ENCODE measurements at places on chromosomes 16 and 17.

- DNase-seq: no peak
Observed at GRCh38 chr17:78294776-78295175, 63.3 kb downstream of the TMEM235 start.

DNA sequence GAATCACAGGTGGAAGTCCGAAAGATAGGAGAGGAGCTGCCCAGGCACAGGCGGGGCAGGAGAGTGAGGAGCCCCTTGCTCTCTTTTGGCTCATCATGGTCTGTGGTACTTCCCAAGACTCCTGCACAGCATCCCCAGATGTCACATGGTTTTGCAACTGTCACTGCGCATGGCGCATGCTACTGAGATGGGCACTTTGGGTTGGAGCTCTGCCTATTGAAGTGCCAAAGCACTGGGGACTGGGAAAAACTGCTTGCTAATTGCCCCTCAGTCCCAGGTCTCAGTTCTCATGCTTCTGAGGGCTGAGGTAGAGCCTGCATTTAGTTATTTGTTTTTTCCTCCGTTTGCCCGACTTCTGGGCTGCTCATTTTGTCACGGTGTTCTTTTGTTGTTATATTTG is 156.8 kb upstream of the CDH13 start:
- DNase-seq: no peak

- peak; percentile 34 for DNase-seq
Observed at GRCh38 chr17:58303971-58304749, 23.4 kb upstream of the MPO start.

GRCh38 chr16:2720064-2720457 is at the start of gene PRSS27:
PRSS27 (minus strand) TSS chr16:2720224; CDS start chr16:2720160, 64 bp downstream.
- DNase-seq: no peak

DNA sequence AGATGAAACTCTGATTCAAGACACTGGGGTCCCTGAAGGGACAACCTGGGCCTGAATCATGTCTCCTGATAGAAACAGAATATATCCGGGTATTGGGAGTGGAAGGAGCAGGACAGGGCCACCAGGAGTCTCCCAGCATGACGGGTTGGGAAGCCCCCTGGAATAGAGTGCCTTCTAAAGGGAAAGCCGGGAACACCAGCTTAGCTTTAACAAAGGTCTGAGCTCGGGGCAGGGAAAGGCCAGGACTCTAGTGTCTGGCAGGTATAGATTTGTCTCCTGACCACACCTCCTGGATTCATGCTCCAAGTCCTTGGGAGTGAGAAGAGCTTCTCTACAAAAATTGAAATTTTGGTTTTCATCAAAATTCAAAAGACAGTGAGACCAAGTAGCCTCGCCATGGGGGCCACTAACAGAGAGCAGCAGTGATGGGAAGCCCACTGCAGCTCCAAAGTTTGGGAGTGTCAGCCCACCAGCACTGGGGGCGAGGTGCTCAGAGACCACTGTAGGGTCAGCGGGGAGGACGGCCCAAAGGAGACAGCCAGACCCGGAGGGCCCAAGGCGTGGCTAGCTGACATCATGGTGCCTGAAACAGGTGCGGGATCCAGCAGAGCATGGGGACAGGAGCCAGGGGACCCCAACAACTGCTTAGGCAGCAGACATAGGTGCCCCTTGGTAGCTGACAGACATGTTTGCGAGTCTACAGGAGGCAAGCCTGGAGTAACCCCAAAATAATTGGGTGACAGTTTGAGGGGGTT is 81.0 kb downstream of the C16orf78 start:
- no peak for DNase-seq

DNA sequence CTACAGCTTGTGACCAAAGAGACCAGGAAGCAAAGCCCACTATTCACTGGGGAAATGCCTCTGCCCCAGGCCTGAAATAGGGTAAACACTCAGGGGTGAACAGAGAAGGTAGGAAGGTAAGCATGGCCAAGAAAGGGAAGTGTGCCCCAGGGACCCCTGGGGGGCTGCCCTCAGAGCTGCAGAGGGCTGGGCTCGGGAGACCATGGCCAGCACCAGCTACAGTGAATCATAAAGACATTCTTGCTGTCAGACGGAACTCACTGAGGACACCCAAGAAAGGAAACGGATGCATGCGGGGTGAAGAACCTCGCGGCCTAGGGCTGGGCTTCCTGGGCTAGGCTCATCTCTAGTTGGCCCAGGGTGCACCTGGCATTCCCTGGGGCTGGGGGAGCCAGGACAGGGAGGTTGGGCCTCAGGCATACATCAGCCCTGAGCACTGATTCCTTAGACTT is 9.6 kb downstream of the HIC1 start:
- DNase-seq: no peak

DNA sequence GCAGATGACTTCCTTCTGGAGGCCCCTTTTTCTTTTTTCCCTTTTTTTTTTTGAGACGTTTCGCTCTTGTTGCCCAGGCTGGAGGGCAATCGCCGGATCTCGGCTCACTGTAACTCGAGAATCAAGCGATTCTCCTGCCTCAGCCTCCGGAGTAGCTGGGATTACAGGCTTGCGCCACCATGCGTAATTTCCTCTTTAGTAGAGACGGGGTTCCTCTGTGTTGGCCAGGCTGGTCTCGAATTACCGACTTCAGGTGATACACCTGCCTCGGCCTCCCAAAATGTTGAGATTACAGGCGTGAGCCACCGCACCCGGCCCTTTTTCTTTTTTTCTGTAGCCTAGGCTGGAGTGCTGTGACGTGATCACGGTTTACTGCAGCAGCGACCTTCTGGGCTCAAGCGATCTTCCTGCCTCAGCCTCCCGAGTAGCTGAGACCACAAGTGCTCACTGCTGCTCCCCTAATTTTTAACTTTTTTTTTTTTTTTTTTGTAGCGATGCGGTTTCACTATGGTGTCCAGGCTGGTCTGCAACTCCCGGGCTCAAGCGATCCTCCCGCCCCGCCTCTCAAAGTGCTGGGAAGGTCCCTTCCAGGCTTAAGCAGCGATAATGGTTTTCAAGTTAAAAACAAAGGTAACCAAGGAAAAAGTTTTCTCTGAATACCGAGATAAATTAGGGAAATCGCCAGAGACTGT is 956 bp upstream of the IST1 start:
- no peak for DNase-seq

- DNase-seq: no peak
Observed at GRCh38 chr16:85052536-85052935, 24.9 kb downstream of the KIAA0513 start.

GRCh38 chr17:64772845-64773299 is 110.8 kb upstream of the SMURF2 start:
- no peak for DNase-seq

DNA sequence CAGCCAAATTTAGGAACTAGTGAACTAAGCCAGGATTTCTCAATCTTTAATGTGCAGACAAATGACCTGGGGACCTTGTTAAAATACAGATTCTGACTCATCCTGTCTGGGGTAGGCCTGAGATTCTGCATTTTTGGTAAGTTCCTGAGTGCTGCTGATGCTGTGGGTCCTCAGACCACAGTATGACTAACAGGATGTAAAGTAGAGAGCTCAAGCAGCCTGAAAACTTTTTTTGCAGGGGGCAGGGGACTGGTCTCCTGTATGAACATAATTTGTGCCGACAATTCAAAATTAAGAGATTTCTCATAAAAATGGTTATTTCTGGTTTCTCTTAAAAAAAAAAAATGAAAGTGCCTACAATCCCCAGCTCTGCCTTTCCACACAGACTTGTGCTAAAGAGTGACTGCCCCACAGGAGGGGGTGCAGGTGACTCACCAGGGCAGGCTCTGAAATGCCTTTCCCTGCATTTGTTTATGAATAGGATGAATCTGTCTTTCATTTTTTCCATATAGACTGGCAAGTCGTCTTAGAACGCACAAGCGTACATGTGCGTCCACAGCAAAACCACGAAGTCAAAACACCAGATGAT is 271.5 kb downstream of the PHKB start:
- no peak for DNase-seq

- no peak for DNase-seq
Observed at GRCh38 chr17:7631398-7632380, 1.8 kb downstream of the SHBG start.

DNA sequence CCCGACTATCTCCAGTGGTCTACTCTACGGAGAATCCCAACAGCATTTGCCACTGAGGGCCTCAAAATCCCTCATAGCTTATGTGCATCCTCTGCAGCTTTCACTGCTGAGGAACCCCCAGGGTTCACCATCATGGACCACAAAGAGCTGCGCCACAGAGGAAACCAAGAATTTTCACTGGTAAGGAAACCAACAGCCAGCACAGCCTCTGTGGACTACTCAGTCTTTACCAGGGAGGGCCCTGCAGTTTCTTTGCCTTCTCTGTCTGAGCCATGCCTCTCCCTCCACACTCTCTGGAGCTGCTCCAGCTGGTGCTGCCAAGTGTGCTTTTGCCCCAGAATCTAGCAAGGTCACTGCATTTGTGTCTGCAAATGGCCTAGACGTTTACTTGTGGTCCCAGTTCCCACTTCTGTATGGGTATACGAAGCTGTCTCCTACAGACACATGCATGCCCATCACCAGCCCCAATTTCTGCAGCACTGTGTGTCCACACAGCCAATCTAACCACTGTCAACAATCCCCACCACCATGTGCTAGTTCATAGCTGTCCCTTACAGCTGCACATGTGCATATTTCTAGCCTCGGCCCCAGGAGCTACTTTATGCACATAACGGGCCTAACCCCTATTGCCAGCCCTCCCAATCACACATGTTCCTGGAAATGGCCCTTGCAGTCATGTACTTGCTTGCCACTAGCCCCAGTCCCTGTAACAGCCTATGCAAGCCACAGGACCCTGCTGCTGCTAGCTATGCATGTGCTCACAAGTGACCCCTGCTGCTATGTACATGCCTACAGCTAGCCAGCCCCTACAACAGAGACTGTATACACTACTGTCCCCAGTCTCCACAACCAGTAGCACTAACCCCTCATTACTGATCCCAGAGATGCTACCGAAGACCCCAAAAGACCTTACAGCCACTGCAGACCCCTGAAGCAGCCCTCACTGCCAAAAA is 1437.4 kb downstream of the CDH11 start:
- no peak for DNase-seq

GRCh38 chr17:36980280-36980761 is 31.6 kb downstream of the AATF start:
- no peak for DNase-seq

GRCh38 chr17:59856859-59857794 is 35.6 kb downstream of the TUBD1 start:
- no peak for DNase-seq

- DNase-seq: no peak
Observed at GRCh38 chr16:89061590-89062380, 31.9 kb upstream of the ACSF3 start.

DNA sequence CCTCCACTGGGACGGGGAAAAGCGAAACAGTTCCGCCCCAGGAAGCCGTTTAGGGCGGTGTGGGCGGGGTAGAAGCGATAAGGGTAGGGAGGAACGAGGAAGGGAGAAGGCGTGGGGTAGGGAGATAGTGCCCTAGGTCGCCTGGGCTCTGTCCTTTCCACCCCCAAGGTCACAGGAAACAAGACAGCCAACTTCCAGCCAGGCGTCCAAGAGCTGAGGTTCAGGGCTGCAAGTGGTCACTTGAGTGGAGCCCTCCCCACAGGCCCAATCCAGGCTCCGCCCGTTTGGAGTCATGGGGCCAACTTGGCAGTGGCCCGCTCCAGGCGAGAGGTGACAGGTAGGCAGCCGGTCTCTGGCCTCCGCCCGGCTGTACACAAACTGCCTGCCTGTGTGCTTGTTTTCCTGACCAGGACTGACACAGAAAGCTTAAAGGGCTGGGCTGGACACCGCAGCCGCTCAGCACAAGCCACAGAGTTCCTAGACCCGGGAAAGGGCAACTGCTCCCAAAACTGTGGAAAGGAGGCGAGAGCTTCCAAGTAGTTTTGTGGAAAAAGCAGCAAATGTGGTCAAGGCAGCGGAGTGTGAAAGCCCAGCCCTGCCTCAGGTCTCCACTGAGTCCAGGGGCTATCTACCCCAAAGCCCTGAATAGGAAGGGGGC is at the start of gene RILP:
RILP (minus strand) TSS at position 23 of the 658 bp plus-strand sequence. CDS start 62 bp downstream, outside the sequence.
- DNase-seq: no peak

- no peak for DNase-seq
Observed at GRCh38 chr17:62716834-62717588, 89.5 kb downstream of the MRC2 start.

- no peak for DNase-seq
Observed at GRCh38 chr17:71919186-71919585, 201.6 kb upstream of the SOX9 start.

DNA sequence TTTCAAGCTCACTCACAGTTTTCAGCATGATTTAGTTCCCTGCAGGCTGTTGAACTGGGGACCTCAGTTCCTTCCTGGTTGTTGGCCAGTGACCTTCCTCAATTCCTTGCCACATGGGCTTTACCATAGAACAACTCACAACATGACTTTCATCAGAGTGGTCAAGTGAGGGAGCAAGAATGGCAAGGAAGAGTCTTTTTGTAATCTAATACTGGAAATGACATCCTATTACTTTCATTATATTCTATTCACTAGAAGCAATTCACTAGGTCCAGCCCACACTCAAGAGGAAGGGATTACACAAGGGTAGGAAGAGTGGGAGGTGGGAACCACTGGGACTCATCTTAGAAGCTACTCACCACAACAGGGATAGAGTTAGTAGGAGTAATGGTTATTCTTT is 57.6 kb downstream of the SYT17 start:
- DNase-seq: no peak

GRCh38 chr17:40582328-40582901 is 17.1 kb upstream of the CCR7 start:
- DNase-seq: no peak

GRCh38 chr16:25148568-25149215 is 37.1 kb downstream of the LCMT1 start:
- DNase-seq: no peak

GRCh38 chr17:37294888-37295287 is 80.9 kb upstream of the C17orf78 start:
- DNase-seq: no peak

- no peak for DNase-seq
Observed at GRCh38 chr17:74452033-74452840, 14.2 kb upstream of the CD300A start.

DNA sequence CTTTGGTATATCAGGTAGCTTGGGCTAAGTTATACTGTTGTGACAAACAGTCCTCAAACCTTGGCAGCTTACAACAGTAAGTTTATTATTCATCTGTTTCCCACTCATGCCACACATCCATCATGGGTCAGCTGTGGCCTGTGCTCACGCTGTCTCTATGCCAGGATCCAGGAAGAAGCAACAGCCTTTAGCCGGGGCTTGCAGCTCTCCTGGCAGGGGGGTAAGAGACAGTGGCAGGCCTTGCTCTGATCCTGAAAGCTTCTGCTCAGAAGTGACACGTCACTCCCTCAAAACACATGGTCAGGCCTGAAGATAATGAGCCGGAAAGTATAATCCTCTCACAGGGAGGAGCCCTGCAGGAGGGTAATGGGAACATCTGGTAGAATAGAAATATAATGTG is 377.6 kb downstream of the CPPED1 start:
- no peak for DNase-seq

GRCh38 chr16:17258848-17259713 is 211.7 kb downstream of the XYLT1 start:
- DNase-seq: no peak

- peak; percentile 45 for DNase-seq
Observed at GRCh38 chr17:8991514-8992285, 26.2 kb upstream of the PIK3R5 start.

- DNase-seq: no peak
Observed at GRCh38 chr16:65406116-65406515, 284.3 kb upstream of the CDH11 start.

- DNase-seq: no peak
Observed at GRCh38 chr17:36212966-36213365, 2.1 kb downstream of the CCL4L2 start.
